ENCODE measurements at places on chromosomes 2 and 18. TPM values are rescaled to one million over a fixed set of nuclear protein-coding genes. Genes with fewer than 3 reads are reported as not detected.

The CYS1 gene
- 0.36 TPM for total RNA-seq

The SERPINB7 gene
- total RNA-seq, result 0.36 TPM

The SPDYA gene
- total RNA-seq, result 0.59 TPM

The CACNB4 gene
- 4.3 TPM for total RNA-seq

The VWC2L gene
- total RNA-seq, result not detected

The CRACDL gene
- total RNA-seq, result not detected

The BUB1 gene
- total RNA-seq, result 7.1 TPM

The PTPN18 gene
- 28.6 TPM for total RNA-seq

The FAHD2B gene
- total RNA-seq, result 1.1 TPM

The MAP2 gene
- total RNA-seq, result 2.2 TPM

Measured in osteoblast (primary cell).